GM12878 (cell line): ENCODE measurements at places on chromosomes 12 and 14. TPM values are rescaled to one million over a fixed set of nuclear protein-coding genes. Genes with fewer than 3 reads are reported as not detected.

DNA sequence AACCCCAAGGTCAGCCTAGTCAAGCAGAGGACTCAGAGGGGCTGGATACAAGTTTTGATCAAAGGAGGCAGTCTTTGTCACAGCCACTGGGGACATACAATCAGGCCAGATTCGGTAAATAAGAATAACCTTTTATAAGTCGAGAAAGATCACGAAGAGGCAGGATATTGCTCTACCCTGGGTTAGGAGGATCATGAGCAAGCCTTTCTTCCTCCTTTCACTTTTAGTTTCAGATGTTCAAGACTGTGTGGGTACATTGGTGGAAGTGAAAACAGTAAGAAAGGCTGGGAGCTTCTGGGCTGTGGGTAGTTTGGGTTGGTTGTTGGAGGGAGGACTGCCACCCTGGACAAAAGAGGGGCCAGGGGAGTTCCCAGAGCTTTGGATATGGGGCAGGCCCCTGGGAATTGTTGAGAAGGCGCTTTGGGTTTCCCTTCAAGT is 127.7 kb downstream of the SNAPC1 start:
- H3K36me3 ChIP-seq, result no peaks in the 10 kb centered on the region
- peaks cover 18% of the 10 kb centered on the region for H3K4me1 ChIP-seq
- H3K27me3 ChIP-seq, result no peaks in the 10 kb centered on the region
- peak; percentile 81 for DNase-seq
- H3K27ac ChIP-seq, result peak overlapping the region; percentile 64

DNA sequence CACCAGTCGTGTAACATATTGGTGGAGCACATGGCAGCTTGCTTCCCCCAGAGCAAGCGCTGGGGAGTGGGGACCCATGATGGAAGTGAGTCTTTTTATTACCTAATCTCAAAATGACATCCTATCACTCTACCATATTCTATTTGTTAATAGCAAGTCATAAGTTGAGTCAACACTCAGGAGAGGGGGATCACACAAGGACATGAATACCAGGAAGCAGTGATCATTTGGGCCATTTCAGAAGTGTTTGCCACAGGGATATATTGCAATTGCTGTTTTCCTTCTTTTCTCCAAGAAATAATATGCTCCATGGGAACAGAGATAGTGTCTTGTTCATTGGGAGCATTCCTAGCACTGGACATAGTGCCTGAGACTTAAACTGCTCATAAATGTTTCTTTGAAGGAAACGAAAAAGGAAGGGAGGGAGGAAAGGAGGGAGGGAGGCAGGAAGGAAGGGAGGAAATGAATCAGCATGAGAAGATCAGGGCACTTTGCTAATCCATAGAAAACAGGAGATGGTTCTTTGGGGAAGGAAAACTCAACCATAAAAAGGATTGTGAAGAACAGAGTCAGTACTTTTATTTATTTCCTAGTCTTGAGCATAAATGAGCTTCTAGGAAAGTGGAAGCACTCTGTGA is 39.2 kb upstream of the EEA1 start:
- peaks cover 27% of the 10 kb centered on the region for H3K4me1 ChIP-seq
- no peak for DNase-seq
- no peak overlapping the region for H3K4me3 ChIP-seq

DNA sequence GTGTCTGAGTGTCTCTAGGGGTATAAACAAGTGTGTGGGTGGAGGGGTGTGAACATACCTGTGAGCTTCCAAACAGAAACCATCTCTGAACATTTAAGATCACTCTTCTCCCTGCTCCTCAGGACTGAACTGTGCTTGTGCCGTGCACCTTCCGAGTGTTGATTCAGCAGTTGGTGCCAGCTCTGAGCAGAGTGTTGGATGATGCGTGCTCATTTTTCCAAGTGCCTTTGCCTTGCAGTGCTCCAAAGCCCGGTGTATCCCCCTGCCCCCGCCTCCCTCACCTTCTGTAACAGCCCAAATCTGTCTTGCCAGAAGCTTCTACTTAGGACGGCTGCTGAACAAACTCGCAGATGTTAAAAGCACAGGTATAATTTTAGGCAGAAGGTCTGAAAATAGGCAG is 4.4 kb downstream of the WSCD2 start:
- H3K4me3 ChIP-seq, result no peak overlapping the region
- H3K27ac ChIP-seq, result no peak overlapping the region
- no peak for DNase-seq
- peaks cover 8% of the 10 kb centered on the region for H3K27me3 ChIP-seq

DNA sequence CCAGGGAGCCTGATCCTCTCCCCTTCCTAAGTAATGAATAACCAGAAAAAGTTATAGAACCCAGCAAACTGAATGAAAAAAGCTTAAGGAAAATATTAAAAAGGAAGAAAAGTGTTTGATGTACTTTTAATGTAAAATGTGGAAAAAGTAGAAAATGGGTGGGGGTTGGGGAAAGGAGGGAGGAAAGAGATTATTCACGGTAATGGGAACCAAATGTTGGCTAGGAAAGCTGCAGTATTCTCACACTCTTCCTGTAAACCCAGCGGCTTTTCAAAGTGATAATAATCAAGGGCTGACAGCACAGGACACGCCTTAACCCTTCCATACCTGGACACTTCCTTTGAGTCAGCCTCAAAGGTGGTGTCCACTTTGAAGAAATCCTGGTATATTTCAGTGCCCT is 139.2 kb downstream of the TGFB3 start:
- H3K36me3 ChIP-seq, result no peaks in the 10 kb centered on the region
- H3K27ac ChIP-seq, result no peak overlapping the region
- H3K4me3 ChIP-seq, result no peak overlapping the region
- H3K27me3 ChIP-seq, result no peaks in the 10 kb centered on the region
- no peaks in the 10 kb centered on the region for H3K4me1 ChIP-seq

DNA sequence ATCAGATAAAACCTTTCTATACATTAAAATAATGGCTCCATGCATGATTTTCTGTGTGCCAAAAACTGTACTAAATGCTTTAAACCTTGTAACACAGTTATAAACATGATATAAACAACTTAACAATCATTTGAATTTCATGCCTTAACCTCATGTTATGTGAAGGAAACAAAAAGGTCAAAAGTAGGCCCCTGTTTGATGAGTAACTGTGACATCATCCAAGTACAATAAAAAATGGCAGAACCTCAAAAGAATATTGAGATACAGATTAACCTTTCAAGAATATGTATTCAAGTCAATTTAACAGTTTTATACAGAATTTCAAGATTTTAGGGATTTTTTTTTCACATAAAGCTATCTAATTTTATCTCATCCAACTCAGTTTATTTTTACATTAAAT is 310.7 kb upstream of the DCN start:
- no peaks in the 10 kb centered on the region for H3K36me3 ChIP-seq
- no peaks in the 10 kb centered on the region for H3K4me1 ChIP-seq
- DNase-seq, result no peak
- H3K27ac ChIP-seq, result no peak overlapping the region

GRCh38 chr12:85573635-85574214 is 262.5 kb downstream of the RASSF9 start:
- H3K27ac ChIP-seq, result no peak overlapping the region
- H3K4me1 ChIP-seq, result no peaks in the 10 kb centered on the region
- H3K4me3 ChIP-seq, result no peak overlapping the region
- no peaks in the 10 kb centered on the region for H3K36me3 ChIP-seq

GRCh38 chr14:100988011-100988410 is 84.5 kb upstream of the RTL1 start:
- DNase-seq, result no peak
- no peaks in the 10 kb centered on the region for H3K36me3 ChIP-seq
- H3K4me3 ChIP-seq, result no peak overlapping the region
- no peaks in the 10 kb centered on the region for H3K27me3 ChIP-seq
- no peaks in the 10 kb centered on the region for H3K4me1 ChIP-seq
- no peak overlapping the region for H3K27ac ChIP-seq

- no peaks in the 10 kb centered on the region; the same call in 1 of the 2 replicates for H3K27me3 ChIP-seq
- H3K4me1 ChIP-seq, result no peaks in the 10 kb centered on the region
- no peak overlapping the region for H3K4me3 ChIP-seq
- no peak for DNase-seq
These were observed 187.0 kb downstream of the GRIP1 start for GRCh38 chr12:66491853-66492252.

- H3K36me3 ChIP-seq, result no peaks in the 10 kb centered on the region
- no peak for DNase-seq
- H3K4me1 ChIP-seq, result peaks cover 16% of the 10 kb centered on the region
These were observed 1.3 kb downstream of the TRIM9 start for GRCh38 chr14:51093371-51094281.

- H3K4me1 ChIP-seq, result no peaks in the 10 kb centered on the region
- no peaks in the 10 kb centered on the region for H3K36me3 ChIP-seq
- no peak overlapping the region for H3K4me3 ChIP-seq
- DNase-seq, result no peak
These were observed 12.1 kb downstream of the CLEC14A start for GRCh38 chr14:38243696-38244240.

DNA sequence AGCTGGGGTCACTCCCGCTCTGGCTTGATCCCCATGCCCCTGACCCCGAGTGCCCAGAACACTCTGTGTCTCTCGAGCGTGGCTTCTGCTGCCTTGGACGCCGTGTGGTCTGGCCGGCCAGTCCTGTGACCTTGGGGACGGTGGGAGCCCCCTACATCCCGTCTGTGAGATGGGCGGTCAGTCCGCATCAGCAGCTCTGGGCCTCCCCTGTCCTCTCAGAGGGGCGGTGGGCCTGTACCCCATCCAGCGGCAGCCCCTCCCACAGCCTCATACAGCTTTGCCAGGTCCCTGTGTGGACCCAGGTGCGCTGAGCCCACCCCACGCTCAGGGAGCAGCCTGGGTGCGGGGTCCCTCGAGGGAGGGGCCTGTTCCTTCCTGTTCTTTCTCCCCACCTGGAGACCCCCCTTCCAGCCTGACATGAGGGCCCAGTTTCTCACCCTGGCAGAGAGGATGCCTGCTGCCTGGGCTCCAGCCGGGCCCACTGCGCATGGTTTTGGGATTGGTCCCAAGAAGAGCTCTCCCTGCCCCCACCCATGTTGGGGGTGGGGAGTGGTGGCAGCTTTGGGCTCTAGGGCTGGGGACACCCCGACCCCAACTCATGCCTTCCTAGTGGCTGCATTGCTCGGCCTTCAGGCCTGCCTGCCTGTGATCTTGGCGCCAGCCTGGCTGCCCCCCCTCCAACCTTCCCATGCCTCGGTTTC is 1.5 kb downstream of the MTA1 start:
- peak overlapping the region; percentile 71; the same call in 1 of the 2 replicates for H3K27ac ChIP-seq
- H3K4me1 ChIP-seq, result peaks cover 15% of the 10 kb centered on the region
- H3K36me3 ChIP-seq, result peaks cover 6% of the 10 kb centered on the region; the same call in 1 of the 2 replicates
- H3K4me3 ChIP-seq, result peak overlapping the region; percentile 98
- H3K27me3 ChIP-seq, result no peaks in the 10 kb centered on the region

DNA sequence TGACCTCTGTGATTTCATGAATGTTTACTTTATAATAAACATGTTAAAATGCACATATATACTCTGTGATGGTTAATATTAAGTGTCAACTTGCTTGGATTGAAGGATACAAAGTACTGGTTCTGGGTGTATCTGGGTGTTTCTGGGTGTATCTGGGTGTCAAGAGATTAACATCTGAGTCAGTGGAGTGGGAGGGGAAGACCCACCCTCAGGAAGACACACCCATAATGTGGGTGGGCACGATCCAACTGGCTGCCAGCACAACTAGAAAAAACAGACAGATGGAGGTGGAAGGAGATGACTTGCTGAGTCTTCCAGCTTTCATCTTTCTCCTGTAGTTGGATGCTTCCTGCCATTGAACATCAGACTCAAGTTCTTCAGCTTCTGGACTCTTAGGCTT is 11.9 kb downstream of the NUP37 start:
- H3K27me3 ChIP-seq, result no peaks in the 10 kb centered on the region
- no peak overlapping the region for H3K27ac ChIP-seq
- H3K4me1 ChIP-seq, result no peaks in the 10 kb centered on the region
- no peak for DNase-seq
- H3K36me3 ChIP-seq, result peaks cover 6% of the 10 kb centered on the region
- H3K4me3 ChIP-seq, result no peak overlapping the region

DNA sequence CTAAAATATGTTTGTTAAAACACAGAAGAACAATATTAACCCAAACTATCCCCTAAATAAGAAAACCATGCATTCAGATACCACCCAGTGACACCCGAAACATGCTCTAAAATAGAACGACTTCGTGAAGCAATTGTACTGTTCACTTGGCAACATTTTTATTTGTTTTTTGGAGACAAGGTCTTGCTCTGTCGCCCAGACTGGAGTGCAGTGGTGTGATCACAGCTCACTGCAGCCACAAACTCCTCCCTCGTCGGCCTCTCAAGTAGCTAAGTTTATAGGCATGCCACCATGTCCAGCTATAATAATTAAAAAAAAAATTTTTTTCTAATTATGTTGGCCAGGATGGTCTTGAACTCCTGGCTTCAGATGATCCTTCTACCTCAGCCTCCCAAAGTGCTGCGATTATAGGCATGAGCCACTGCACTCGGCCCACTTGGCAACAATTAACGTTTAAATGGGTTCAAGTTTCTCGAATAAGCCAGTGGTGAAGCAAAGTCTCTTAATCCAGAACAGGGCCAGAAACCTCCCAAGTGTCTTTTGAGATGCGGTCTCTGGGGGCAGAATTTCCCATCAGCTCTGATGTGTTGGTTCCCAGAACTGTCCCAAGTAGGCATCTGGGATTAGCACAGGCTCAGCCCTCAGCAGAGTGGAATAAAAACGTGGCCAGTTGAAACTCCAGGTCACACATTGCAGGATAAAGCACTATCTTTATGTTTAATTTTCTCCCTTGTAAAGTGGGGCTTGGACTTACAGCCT is 74.5 kb downstream of the TMCC3 start:
- no peaks in the 10 kb centered on the region for H3K27me3 ChIP-seq
- H3K36me3 ChIP-seq, result peaks cover 13% of the 10 kb centered on the region
- no peak for DNase-seq
- no peaks in the 10 kb centered on the region for H3K4me1 ChIP-seq
- no peak overlapping the region for H3K27ac ChIP-seq

DNA sequence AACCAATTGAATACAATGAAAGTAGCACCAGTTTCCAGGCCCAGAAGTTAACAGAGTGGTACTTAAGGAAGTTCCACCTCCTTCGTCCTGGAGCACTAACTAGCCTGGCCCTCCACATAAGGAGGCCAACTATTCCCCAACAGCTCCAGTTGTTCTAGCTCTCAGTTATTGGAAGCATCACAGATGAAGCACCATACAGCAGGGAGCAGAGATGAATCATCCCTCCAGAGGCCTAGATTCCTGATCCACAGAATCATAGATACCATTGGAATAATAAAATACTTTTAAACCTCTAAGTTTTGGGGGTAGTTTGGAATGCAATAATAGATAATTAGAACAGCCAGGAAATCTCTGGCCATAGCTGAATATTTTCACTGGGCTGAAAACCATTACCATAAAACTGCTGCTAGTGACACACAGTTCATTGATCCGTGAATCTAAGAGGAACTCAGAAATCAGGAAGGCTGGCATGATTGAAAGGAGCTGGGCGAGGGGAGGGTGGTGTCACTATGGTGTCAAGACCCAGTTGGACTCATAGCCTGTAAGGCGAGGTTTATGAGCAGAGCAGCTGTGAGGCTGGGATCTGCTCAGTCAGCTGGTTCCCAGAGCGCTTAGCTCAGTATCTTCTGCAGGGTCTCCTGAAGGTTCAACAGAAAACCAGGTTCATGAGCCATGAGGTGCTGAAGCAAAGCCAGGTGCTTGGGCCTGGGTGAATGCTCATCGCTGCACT is 371.4 kb upstream of the TMTC1 start:
- no peak overlapping the region for H3K4me3 ChIP-seq
- H3K27me3 ChIP-seq, result no peaks in the 10 kb centered on the region
- H3K36me3 ChIP-seq, result no peaks in the 10 kb centered on the region
- no peak overlapping the region for H3K27ac ChIP-seq
- DNase-seq, result no peak

Gene PTPN6
- 351 and 364 TPM in 2 replicates for polyA plus RNA-seq

Gene RILPL2
- 36.5 and 36.9 TPM in 2 replicates for polyA plus RNA-seq

Gene CAPZA3
- polyA plus RNA-seq, result not detected in 2 replicates

Gene RD3L
- polyA plus RNA-seq, result not detected in 2 replicates

Gene OR4Q3
- polyA plus RNA-seq, result not detected in 2 replicates

Gene ZFYVE26
- 6.3 and 7.8 TPM in 2 replicates for polyA plus RNA-seq

Gene ABCB9
- polyA plus RNA-seq, result 3.1 and 4.3 TPM in 2 replicates

Gene MUCL1
- not detected in 2 replicates for polyA plus RNA-seq
